Activated CD4-positive, CD25-positive, alpha-beta regulatory T cell (primary cell): ENCODE measurements at places on chromosomes 12 and 14.

- DNase-seq = no peak
Measured at GRCh38 chr12:34291001-34291400, 268.7 kb downstream of the ALG10 start.

GRCh38 chr12:10226086-10226485, 13.4 kb downstream of the GABARAPL1 start:
- no peak for DNase-seq

DNA sequence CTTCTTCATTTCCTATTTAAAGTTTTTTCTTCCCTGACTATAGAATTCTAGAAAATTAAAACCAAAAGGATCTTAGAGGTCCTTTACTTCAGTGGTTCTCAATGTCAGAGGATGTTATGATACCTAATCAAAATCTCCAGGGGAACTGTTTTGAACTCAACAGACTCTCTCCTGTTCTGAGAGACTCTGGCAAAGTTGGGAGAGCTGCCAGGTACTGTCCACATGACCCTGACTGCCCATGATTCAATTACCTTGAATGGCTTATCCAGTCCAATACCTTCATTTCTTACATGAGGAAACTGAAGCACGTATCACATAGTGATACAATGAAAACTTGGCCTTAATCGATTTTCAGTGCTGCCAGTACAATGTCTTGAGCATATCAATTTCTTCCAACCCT, 16.6 kb downstream of the ALKBH1 start:
- DNase-seq = no peak

DNA sequence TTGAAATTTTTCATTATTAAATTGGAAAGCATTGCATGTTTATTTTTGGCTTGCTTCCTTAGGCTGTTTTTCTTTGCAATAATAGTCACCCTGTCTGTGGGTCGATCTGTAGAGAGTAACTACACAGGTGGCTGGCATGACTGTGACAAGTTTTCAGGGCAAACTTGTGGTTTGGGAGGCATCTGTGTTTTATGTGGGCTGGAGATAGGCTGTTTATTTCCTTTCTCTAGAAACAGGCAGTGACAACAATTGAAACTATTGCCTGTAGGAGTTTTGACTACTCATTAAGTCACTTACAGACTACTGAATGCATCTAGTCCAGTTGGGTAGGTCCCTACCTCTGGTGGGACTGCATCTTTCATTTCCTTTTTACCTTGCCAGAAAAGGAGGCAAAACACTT, 155.6 kb downstream of the DYRK2 start:
- no peak for DNase-seq

DNA sequence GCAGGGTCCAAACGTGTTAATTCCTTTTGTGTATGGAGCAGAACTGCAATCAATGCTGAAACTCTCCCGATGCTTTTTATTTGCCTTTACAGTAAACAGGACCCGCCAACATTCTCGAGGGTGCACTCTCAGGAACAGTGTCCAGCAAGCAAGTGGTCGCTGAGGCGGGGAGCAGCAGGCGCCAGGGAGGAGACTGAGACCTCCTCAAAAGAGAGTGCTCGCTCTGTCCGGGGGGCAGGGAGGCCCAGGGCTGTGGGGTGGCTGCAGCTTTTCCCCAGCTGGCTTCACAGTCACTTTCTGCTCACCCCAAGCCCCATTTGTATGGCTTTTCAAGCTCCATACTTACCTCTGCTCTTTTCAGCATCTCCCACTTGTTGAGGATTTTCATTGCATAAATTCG, 49.2 kb downstream of the CDC42BPB start:
- DNase-seq = no peak

- DNase-seq = peak; percentile 10
Measured at GRCh38 chr12:69739287-69740191, 879 bp downstream of the RAB3IP start.

- peak; percentile 34 for DNase-seq
Measured at GRCh38 chr14:99188731-99189191, 83.2 kb downstream of the BCL11B start.

GRCh38 chr14:58332561-58332960, 34.2 kb downstream of the ARID4A start:
- DNase-seq = no peak

DNA sequence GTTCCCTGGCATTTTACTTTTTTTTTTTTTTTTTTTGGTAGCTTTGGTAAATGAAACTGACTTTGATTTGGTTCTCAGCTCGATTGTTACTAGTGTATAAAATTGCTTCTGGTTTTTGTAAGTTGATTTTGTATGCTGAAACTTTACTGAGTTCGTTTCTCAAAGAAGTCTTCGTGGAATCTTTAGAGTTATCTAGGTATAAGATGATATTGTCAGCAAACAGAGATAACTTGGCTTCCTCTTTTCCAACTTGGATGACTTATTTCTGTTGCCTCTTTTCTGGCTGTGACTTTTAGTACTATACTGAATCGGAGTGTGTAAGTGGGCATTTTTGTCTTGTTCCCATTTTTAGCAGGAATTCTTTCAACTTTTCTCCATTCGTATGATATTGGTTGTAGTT, 28.1 kb downstream of the USP15 start:
- no peak for DNase-seq

DNA sequence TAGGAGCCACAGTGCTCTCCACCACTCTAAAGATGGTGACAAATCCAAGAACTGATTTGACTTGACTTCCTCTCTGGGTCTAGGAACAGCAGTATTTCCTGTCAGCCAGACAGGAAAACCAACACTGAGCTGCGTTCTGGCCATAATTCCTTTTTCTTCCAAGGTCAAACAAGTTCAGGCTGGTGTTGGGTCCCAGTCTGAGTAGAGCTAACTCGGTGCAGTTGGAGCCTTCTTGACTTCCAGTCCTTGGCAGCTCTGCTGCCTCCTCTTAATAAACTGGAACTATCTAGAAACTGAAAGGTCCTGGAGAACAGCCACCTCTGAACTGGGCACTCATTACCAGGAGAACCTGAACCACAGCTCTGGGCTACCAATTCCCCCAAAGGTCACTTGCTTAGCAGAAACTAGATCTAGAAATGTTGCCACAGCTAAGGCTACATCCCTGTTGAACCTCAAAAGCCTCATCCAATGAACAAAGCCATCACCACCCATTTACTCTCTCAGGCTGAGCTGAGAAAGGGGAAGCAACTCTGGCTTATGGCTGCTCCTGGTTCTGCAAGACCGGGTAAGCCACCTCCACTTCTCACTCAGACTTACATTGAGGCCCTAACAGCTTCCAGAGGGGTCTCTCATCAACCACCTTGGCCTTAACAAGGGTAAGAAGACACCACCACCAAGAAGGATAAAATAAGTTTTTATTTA, 27.7 kb downstream of the MAX start:
- no peak for DNase-seq

DNA sequence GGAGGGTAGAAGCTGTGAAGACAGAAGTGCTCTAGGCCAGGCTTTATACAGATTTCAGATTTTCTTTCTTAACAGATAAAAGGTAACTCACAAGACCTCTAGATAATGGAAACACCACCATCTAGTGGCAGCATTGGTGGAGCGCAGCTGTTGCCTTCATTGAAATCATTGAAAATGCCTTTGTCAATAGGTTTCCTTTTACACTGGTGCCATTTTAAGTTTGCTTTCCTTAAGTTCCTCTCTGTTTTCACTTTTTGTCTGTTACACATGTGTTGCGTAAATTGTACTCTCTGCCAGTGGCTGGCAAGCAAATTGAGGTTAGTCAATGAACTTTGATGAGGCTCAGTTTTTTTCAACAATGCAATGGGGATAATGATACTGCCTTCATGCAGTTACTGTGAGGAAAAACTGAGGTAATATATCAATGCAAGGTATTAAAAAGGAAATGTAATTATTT, 31.1 kb downstream of the ALDH1L2 start:
- DNase-seq = peak; percentile 40

DNA sequence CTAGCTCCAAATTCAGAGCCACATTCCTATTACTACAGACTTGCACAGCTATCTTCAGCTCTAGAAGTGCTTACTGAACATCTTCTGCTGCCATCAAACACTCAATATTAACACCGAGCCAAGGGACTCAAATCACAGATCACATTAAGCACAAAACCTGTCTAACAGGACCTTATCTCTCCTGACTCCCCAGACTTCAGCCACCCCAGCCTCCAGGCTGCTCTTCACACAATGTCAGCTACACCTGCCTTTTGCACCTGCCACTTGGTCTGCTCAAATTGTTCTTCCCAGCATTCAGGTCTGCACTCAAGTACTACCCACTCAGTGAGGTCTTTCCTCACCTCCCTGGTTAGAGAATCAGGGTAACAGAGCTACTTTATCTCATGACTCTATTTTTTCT, 57.1 kb downstream of the GALC start:
- DNase-seq = no peak

DNA sequence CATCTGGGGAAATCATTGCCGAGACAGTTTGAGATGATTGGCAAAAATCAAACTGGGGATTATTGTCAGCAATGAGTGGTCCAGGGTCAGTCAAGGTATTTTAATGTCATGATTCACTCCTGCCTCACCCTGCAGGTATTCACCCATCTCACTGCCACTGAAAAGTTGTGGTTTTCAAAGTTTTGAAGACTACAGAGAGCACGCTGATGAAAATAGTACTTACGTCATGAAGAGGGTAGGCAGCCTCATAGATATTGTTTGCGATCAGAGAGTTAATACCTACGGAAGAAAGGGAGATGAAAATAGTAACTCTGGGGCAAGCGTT, 138.0 kb downstream of the ANO2 start:
- no peak for DNase-seq

GRCh38 chr12:21296751-21297406, 37.8 kb downstream of the SLCO1A2 start:
- DNase-seq = no peak

DNA sequence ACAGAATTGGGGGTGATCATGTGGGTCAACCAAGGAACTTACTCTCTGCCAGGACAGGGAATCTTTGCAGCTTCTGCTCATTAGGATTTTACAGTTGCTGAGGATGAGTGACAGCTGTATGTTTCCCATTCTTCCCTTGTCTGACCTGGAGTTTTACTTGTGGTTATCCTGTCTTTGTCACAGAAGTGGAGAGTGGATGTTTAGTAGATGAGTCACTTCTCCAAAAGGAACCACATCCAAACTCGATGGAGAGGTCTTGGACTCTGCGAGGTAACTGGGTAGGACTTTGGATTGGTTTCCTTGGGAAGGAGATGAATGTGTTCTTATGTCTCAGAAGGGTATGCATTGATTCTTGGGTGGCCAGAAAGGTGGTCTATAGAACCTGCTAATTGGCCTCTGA, 53.8 kb upstream of the USP44 start:
- no peak for DNase-seq

DNA sequence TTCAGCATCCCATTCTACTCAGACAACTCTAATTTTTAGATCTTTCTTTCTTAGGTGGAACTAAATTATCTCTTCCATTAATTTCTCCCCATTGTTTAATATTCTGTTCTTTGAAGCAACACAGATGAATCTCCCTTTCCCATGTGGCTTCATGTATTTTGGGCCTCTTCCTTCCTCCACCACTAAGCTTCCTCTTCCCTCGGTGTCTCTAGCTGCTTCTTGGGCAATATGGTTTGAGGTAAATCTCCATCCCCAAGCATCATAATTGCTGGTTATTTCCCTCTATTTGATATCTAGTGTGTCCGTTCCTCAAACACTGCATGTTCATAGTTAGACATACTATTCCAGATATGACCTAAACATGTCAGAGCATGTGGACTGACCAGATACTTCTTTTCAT, 119.2 kb downstream of the PELI2 start:
- DNase-seq = no peak

GRCh38 chr14:99028041-99028440, 244.0 kb downstream of the BCL11B start:
- no peak for DNase-seq

DNA sequence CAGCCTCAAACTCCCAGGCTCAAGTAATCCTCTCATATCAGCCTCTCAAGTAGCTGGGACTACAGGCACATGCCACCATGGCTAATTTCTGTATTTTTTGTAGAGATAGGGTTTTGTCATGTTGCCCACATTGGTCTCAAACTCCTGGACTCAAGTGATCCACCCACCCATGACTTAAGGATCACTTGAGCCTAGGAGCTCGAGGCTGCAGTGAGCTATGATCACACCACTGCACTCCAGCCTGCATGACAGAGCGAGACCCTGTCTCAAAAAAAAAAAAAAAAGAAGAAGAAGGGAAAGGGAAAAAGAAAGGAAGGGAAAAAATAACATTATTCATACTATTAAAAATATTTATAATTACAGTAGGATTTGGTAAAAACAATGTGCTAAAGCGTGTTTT, 19.2 kb downstream of the EPS8 start:
- no peak for DNase-seq

- DNase-seq = no peak
Measured at GRCh38 chr12:66612090-66612775, 66.6 kb downstream of the GRIP1 start.

DNA sequence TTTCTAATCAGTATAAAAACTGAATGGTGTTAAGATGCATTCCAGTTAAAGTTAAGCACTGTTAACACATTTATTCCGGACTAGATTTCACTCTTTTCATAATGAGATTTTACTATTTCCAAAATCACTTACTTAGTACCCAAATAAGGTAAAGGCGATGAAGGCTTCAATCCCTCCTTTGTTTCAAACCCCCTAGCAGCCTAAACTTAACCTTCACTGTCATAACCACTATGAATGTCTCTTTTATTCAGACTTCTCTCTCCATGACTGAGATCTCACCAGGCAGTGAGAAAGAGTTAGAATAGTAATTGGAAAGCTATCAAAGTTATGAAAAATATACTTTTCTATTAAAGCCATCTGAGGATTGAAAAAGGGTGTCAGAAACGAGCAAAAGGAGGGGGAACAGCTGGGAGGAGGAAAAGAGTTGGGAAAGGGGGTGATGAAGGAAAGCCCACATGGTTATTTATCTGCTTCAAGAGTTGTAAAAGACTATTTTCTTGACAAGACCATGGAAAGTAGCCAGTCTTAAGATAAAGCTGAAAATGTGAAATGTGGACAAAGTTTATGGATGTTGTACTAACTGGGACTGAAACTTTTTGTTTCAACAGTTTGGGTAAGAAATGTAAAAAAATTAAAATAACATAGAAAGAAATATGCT, 11.7 kb downstream of the EPS8 start:
- DNase-seq = no peak

DNA sequence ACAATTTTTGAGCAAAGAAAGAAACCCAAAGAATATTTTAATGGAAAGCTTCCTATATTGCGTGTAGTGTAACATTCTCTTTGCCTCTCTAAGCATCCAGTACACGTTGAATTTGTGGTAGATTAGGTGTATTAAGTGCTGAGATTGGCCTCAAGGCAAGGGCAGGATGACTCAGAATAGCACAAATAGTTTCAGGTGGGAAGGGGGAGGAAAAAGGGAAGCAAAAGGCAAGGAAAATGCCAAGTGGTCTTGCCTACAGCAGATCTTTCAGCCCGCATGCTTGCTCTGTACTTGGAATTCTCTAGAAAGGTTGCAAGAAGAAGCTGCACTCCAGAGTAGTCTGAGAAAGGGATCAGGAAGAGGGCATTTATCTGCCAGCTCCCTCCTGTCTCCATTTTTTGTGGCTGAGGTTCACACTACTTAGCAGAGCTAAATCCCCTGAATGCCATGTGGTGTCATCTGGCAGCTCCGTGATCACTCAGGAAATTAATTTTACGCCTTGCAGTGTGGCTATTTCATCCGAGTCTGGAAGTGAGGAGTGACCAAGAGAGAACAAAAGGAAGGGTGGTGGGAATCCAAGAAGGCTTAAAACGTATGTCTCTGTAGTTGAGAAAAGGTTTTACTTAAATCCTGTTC, 28.5 kb downstream of the CDKN1B start:
- DNase-seq = no peak
